ENCODE measurements at places on chromosomes 12 and 14. TPM values are rescaled to one million over a fixed set of nuclear protein-coding genes. Genes with fewer than 3 reads are reported as not detected.

DNA sequence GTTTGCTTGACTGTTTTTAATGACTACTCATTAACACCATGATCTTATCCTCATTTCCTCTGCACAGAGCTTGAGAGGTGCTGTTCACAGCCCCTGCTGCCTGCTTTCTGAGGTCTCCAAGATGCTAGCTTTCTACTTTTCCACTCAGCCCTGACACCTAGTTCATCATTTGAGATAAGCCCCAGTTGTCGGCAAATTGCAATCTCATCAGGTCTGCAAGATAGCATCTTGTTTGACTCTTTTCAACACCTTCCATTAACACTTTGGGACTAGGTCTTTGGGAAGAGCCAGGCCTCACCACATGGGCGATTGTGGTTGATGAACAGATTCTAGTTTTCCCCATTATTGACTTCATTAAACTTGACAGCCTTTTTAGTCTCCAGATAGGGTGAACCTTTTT, 904.8 kb downstream of the DIO2 start:
- no peaks in the 10 kb centered on the region for H3K4me1 ChIP-seq
- no peaks in the 10 kb centered on the region for H3K36me3 ChIP-seq
- no peaks in the 10 kb centered on the region for H3K27me3 ChIP-seq
- H3K4me3 ChIP-seq, result no peak overlapping the region
- H3K27ac ChIP-seq, result no peak overlapping the region

DNA sequence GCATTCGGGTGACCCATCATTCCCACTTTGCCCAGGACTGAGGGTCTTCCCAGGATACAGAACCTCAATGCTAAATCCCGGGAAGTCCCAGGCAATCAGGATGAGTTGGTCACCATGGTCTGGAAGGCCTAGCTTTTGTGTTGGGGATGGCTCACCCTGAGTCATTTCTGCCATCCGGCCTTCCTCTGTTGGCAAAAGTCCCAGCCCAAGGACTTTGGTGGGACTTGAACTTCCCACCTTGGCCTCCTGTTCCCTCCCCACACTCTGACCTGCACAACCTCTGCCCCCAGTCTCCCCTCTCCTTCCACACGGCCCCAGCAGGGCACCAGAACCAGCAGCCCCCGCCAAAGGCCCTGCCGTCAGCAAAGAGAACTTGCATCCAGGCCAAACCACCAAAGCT, 24.6 kb upstream of the NCOR2 start:
- no peak overlapping the region for H3K27ac ChIP-seq
- H3K4me3 ChIP-seq, result no peak overlapping the region
- peaks cover 26% of the 10 kb centered on the region for H3K4me1 ChIP-seq
- H3K27me3 ChIP-seq, result no peaks in the 10 kb centered on the region
- no peak for DNase-seq
- H3K36me3 ChIP-seq, result no peaks in the 10 kb centered on the region

DNA sequence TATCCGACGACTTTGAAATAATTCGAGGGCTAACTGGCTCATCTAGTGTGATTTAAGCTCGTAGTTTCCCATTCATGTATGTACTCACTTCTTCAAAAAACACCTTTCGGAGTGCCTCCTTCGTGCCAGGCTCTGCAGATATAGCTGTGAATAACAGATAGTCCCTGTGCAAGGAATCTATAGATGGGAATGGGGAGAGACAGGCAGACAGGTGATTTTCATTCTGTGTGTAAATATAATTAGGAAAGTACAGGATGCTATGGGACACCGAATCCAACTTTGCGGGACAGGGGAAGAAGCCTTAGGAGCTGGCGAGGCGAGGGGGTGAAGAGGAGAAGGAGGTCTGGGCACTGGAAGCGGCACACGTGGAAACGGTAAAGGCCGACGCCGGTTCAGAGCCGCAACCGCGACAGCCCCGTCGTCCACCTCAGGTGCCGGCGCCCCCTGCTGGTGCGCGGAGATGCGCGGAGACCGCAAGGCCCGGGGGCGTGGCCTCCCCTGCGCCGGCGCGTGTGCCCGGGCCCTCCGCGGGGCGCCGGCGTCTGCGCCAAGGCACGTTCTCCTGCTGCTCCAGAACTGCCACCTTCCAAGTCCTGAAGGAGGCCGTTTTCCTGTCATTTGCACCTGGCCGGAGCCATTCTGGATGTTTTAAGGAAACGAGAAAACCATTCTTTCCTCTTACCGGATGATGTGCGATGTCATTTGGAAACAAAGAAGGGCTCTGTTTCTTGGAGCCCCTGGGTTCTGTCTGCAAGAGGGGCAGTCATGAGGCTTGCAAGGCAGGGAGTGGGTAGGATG, 18.0 kb upstream of the CACNA1C start:
- peak overlapping the region; percentile 33 for H3K4me3 ChIP-seq
- peak; percentile 87 for DNase-seq
- no peak overlapping the region for H3K27ac ChIP-seq
- peaks cover 15% of the 10 kb centered on the region for H3K27me3 ChIP-seq

Gene FSCB
- total RNA-seq, result not detected

GRCh38 chr14:49505041-49505766, 81.0 kb downstream of the RPS29 start:
- H3K36me3 ChIP-seq, result no peaks in the 10 kb centered on the region
- no peak overlapping the region for H3K4me3 ChIP-seq
- no peaks in the 10 kb centered on the region for H3K4me1 ChIP-seq

DNA sequence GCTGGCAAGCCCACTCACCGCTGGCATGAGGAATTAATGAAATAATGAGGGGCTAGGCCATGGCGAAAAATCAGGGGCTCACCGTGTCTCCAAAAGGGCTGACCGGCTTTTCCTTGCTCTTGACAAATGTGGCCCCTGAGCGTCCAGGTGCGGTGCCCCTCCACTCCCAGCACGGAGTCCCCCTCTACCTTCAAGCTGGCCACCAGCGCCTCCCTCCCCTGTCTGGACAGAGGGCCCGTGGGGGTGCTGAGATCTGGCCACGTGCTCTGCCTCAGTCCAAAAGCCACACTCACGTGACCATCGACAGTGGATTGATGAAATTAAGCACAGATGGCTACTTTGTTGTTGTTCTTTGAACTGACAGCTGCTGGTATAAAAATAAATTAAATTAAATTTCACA, 78.8 kb upstream of the BCL11B start:
- peaks cover under 1% of the 10 kb centered on the region for H3K27me3 ChIP-seq
- no peak for DNase-seq
- H3K4me1 ChIP-seq, result no peaks in the 10 kb centered on the region
- no peaks in the 10 kb centered on the region for H3K36me3 ChIP-seq
- no peak overlapping the region for H3K27ac ChIP-seq

DNA sequence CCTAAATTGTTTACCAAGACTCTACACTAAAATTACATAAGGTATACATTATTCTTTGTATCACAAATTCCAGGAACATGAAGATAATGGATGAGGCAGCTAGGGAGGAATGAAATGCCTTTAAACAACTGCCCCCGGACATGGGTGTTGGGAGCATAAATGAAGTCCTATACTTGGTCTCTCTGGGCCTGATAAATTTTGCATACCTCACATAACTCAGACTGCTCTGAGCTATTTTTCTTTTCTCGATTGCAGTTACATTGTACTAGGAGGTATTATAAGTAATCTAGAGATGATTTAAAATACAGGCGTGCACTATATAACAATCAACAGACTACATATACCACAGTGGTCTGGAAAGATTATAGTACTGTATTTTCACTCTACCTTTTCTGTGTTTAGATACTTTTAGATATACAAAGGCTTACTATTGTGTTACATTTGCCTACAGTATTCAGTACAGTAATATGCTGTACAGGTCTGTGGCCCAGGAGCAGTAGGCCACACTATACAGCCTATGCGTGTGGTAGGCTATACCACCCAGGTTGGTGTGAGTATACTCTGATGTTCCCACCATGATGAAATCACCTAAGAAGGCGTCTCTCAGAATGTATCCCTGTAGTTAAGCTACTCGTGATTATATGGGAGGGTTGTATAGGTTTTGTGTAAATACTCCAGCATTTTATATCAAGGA, 14.3 kb downstream of the FNTB start:
- H3K36me3 ChIP-seq, result no peaks in the 10 kb centered on the region
- no peaks in the 10 kb centered on the region for H3K27me3 ChIP-seq
- H3K4me3 ChIP-seq, result no peak overlapping the region
- DNase-seq, result no peak
- H3K27ac ChIP-seq, result no peak overlapping the region

GRCh38 chr12:88665071-88665470, 84.8 kb upstream of the KITLG start:
- H3K27me3 ChIP-seq, result no peaks in the 10 kb centered on the region
- DNase-seq, result no peak
- H3K36me3 ChIP-seq, result no peaks in the 10 kb centered on the region
- H3K27ac ChIP-seq, result no peak overlapping the region

DNA sequence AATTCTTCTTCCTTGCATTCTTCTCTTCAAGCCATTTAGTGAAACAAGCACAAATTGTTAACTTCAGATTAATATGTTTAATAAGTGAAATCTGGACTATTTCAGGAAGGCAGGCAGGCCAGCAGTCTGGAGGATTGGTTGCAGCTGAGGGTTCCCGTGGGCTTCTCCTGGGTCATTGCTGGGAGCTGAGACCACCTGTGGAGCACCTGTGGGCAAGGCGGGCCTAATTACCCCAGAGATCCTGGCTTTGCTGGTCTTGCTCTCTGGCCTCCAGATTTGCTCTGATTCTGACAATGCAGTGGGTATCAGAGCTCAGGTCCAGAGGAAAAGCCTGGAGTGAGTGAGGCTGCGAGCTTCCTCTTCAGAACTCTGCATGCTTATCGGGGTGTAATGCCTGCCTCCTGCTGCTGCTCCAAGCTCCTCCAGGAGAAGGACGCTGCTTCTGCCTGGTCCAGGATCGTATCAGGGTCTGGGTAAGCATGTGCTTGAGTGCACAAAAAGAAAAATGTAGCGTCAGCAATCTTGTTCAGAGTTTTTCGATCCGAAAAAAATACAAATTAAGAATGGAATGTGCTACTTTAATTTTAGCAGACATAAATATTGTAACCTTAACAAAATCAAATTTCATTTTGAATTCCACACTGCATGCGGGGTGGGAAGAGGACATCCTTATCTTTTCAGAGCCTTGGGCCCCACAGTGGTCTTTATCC, 93.8 kb downstream of the TMEM30B start:
- no peak overlapping the region for H3K4me3 ChIP-seq
- peaks cover 6% of the 10 kb centered on the region for H3K27me3 ChIP-seq
- H3K36me3 ChIP-seq, result no peaks in the 10 kb centered on the region
- H3K4me1 ChIP-seq, result peaks cover 16% of the 10 kb centered on the region
- H3K27ac ChIP-seq, result no peak overlapping the region

DNA sequence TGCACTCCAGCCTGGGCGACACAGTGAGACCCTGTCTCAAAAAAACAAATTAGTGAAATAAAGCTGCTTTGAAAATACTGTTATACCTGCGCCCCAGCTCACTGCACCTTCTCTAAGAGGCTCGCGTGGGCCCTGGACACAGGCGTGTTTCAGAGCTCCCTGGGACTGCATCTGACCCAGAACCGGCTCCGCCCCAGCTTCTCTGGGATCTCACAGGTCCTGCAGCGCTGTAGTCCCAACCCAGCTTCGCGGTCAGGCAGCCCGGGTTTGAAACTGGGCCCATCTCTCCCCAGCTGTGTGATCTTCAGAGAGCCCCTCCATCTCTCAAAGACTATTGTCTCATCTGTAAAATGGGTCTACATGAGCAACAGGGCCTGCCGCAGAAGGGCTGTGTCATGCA, 7.5 kb downstream of the RIMBP2 start:
- H3K27ac ChIP-seq, result no peak overlapping the region
- H3K4me3 ChIP-seq, result no peak overlapping the region
- H3K27me3 ChIP-seq, result peaks cover 18% of the 10 kb centered on the region
- H3K4me1 ChIP-seq, result peaks cover 7% of the 10 kb centered on the region

Gene ACVR1B
- 56.2 TPM for total RNA-seq

- no peaks in the 10 kb centered on the region for H3K27me3 ChIP-seq
- H3K4me1 ChIP-seq, result peaks cover 48% of the 10 kb centered on the region
- no peak overlapping the region for H3K4me3 ChIP-seq
- peaks cover 39% of the 10 kb centered on the region for H3K36me3 ChIP-seq
- DNase-seq, result no peak
- H3K27ac ChIP-seq, result peak overlapping the region; percentile 84
Observed at GRCh38 chr12:110371408-110372055, 32.0 kb downstream of the ANAPC7 start.

Gene CDH24
- 3.4 TPM for total RNA-seq

- H3K27ac ChIP-seq, result peak overlapping the region; percentile 52
- no peaks in the 10 kb centered on the region for H3K36me3 ChIP-seq
- DNase-seq, result no peak
- H3K4me3 ChIP-seq, result no peak overlapping the region
- H3K27me3 ChIP-seq, result no peaks in the 10 kb centered on the region
- peaks cover 19% of the 10 kb centered on the region for H3K4me1 ChIP-seq
Observed at GRCh38 chr12:92270521-92270920, 124.9 kb upstream of the BTG1 start.

DNA sequence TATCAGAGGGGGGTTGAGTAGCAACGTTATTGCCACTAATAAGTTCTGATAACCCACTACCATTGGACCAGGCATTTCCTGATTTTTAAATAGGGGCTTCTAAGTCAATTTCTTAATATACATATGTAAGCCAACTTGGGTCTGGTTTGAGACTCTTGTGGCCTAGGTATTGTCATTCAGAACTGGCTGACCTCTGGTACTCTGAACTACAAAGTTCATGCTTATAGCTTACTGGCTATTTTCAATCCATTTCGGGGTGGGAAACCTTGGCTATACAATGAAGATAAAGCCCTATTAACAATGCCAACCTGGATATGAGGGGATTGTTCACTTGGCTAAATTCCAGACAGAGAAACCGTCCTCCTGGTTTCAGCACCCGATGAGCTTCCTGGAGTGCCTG, 8.7 kb downstream of the DYNLL1 start:
- no peak for DNase-seq
- H3K27ac ChIP-seq, result no peak overlapping the region
- H3K4me3 ChIP-seq, result no peak overlapping the region
- no peaks in the 10 kb centered on the region for H3K27me3 ChIP-seq
- no peaks in the 10 kb centered on the region for H3K4me1 ChIP-seq

GRCh38 chr12:113642216-113642615, 170.5 kb upstream of the LHX5 start:
- no peak for DNase-seq
- peaks cover 8% of the 10 kb centered on the region for H3K4me1 ChIP-seq
- H3K27ac ChIP-seq, result no peak overlapping the region

Gene PPM1H
- 2.3 TPM for total RNA-seq

DNA sequence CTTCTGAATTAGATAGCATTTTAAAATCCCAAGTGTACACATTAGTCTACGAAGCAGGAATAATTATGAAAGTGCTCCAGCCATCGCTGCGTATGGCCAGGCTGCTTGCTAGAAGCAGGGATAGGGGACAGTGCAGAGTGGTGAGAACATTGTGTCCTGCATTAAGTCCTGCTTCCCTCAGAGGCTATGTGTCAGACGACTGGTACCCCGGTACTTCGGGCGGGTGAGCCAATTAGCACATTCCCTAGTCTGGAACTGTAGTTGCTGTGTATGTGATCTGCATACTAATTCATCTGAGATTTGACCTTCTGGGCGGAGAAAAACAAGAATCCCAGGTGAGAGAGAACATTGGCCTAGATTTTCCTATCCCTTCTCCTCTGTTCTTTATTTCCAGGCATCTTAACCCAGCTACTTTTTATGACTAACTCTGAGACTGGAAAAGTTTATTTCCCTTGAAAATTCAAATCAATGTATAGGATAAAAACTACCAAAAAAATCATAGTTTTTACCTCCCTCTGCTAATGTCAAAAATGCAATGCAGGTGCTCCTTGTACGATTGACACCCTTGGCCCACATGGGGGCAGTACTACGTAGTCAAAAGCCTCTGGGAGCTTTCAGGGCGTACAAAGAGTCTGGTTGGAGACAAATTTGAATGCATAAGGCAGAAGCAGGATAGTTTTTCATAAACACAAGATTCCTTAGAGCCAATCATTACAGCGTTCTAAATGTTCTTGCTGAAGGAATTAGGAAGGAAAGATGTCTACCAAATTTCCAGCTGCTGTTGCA, 764.3 kb downstream of the NOVA1 start:
- no peak overlapping the region for H3K4me3 ChIP-seq
- H3K27ac ChIP-seq, result no peak overlapping the region
- H3K27me3 ChIP-seq, result no peaks in the 10 kb centered on the region
- no peak for DNase-seq
- no peaks in the 10 kb centered on the region for H3K36me3 ChIP-seq
- H3K4me1 ChIP-seq, result no peaks in the 10 kb centered on the region

All from suprapubic skin (tissue), 4 donors.